ENCODE measurements at places on chromosomes 7 and 10.

GRCh38 chr7:28977881-28978280, 19.8 kb upstream of the TRIL start:
- DNase-seq, result no peak

- DNase-seq, result no peak
Observed at GRCh38 chr7:46589286-46589685, 668.2 kb upstream of the IGFBP3 start.

DNA sequence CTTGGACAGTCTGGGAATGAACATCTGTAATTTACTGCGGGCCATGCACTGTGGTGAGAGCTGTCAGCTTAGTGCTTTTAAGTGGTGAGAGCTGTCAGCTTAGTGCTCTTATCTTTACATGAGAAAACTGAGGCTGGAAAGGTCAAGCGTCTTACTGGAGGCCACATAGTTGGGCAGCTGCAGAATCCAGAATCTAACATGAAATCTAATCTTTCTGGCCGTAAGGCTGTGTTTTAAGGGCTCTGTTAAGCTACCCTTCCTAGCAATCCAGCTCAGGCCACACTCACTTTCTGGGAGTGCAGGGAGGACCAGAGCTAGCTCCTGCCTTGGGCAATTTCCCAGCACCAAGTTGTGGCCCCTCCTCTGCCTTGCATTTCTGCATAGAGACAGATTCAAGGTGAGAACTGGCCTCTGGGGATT, 70.2 kb downstream of the SORCS3 start:
- no peak for DNase-seq

DNA sequence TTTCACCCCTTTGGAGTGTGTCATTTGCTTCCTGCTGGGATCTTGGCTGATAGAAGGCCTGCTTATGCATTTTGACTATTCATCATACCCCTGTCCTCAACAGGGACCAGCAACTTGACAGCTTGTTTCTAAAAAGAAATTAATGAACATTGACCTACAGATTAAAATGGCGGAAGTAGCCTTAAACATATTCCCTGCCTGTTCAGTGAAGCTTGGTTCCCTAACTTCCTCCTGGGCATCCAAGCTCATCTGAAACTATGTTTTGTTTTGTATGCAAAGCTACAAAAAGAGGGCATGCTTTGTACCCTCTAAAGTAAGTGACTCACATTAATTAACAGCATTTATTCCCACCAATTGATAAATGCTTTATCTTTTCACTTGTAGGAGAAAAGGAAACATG, 26.8 kb upstream of the CDK14 start:
- no peak for DNase-seq

- DNase-seq, result no peak
Observed at GRCh38 chr10:816958-817357, 114.5 kb downstream of the LARP4B start.

DNA sequence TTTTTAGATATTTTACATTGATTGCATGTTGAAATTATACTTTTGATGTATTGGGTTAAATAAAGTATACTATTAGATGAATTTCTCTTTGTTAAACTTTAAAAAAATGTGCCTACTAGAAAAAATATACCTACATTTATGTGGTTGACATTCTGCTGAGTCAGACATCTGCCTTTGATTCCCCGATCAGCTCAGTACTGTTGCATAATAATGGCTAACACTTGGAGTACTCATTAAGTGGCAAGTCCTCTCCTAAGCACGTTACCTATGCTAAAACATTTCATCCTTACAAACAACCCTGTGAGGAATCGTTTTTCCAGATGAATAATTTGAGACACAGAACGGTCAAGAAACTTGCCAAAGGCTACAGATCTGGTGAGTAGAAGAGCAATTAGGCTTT, 14.0 kb upstream of the SEM1 start:
- no peak for DNase-seq

DNA sequence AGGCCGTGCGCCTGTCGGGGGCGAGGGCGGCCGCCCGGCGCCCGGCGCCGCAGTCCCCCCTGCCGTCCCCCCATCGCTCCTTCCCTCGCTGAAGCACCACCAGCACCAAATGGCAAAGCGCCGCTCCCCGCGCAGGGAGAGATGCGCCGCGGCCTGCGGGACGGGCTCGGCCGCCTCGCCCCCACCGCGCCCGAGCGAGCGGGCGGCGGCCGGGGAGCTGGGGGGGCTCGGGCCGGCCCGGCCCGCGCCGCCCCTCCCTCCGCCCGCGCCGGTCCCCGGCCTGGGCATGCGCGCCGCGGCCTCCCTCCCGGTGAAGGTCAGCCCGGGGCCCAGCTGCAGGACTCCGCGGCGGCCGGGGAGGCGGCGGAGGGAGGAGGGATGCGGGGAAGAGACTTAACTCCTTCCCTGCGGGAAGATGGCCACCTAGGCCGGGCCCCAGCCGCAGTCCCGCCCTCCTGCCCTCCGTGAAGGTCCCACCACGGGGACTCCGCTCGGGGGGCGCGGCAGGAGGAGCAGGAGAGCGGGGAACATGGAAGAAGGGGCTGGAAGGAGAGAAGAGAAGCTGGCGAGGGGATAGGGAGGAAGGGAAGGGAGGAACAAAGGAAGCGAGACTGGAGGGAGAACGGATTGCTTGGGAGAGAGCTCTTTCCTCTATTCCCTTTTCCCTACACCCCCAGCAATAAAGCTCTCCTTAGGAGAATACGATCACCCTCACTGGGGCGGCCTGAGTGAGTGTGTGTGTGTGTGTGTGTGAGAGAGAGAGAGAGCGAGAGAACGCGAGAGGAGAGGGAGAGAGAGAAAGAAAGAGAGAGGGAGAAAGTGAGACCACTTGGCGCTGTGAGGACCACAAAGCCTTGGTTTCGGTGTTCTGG, 3.4 kb upstream of the SMARCD3 start:
- DNase-seq, result peak; percentile 72

- peak; percentile 17 for DNase-seq
Observed at GRCh38 chr10:80894797-80895467, 357.2 kb downstream of the SH2D4B start.

DNA sequence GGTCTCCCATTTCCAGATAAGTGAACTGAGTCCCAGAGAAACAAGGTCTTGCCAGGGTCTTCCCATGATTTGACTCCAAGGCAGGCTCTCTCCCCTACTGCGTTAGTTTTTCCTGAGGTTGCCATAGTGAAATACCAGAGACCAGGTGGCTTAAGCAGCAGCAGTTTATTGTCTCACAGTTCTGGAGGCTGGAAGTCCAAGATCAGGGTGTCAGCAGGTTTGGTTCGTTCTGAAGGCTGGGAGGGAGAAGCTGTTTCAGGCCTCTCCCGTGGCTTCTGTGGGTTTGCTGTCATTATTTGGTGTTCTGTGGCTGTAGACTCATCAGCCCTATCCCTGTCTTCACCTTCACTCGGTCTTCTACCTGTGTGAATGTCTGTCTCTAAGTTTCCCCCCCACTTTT, 129.9 kb downstream of the GRK5 start:
- DNase-seq, result no peak

GRCh38 chr7:80722616-80723195, 84.3 kb downstream of the CD36 start:
- no peak for DNase-seq

- DNase-seq, result no peak
Observed at GRCh38 chr10:35783305-35783838, 141.3 kb upstream of the FZD8 start.

DNA sequence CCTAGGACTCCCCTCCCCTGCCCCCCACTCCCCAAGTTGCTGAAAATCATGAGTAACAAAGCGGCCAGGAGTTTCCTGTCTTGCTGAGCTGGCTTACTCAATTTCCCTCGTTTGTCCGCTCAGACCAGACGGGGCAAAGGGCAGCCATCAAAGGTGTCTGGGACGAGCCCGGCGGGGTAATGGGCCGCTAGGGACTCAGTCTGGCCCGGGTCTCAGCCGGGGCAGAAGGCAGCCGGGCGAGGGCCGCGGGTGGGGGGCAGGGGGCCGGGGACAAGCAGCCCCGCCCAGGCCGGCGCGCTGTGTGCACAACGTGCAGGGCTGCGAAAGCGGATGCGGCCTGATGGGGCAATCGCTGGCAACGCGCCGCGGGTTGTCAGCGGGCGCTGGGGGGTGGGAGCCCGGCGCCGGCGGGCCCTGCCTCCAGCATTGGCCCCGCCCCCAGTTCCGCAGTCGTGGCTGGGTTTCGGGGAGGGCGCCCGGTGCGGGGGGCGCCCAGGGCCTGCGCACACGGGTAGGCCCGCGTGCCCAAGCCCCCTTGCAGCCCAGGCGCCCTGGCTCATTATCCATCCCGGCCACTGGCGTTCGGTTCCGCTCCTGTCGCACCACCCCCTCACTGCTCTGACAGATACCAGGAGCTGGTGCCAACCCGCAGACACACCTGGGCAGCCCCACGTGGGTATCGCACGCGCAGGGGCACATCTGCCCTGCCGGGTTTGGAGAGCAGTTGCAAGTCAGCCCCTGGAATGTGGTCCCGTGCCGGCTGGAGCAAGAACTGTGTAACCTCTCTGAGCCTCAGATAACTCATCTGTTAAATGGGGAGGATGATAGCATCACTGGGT, 35.1 kb downstream of the DNAJB12 start:
- peak; percentile 26 for DNase-seq

DNA sequence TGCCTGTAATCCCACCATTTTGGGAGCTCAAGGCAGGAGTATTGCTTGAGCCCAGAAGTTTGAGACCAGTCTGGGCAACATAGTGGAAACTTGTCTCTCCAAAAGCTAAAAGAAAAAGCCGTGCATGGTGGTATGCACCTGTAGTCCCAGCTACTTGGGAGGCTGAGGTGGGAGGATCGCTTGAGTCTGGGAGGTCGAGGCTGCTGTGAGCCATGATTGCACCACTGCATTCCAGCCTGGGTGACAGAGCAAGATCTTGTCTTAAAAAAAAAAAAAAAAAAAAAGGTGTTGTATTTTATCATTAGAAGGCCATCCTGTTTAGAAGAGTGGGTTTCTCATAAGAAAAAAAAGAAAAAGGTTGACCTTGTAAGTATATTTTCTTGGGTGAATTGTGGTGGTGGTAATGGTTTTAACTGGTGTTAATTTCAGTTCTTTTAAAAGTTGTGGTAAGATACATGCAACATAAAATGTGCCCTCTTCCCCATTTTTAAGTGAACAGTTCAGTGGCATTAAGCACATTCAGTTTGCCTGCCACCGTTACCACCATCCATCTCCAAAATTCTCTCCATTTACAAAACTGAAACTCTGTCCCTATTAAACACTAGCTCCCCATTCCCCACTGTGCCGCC, 34.7 kb downstream of the GRIFIN start:
- DNase-seq, result no peak

DNA sequence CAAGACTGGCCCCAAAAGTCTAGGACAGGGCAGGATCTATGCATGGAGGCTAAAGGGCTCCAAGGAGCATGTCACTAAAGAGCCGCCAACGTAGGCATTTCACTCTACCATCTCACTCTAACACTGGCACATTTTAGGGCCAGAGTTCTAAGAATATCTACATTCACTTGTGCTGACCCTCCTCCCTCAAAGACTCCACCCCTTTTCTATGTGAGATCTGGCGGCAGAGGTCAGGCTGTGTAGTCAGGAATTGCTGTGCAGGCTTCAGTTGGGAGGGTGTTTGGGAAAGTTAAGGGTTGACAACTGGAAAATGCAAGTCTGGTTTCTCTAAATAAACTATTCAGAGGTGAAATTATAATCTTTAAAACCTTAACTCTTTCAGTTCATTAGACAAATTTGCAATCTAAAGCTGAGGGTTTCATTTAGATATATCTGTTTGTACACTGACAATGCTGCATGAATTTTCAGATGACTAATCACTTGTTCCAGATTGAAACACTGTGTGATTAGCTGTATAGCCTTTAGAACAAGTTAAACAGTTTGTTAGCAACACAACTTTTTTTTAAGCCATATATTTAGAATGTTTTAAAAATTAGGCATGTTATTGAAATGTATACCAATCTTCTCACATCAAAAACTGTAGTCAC, 18.2 kb downstream of the LMOD2 start:
- DNase-seq, result no peak

- no peak for DNase-seq
Observed at GRCh38 chr10:29731760-29732159, 97.0 kb upstream of the SVIL start.
